ENCODE measurements at places on chromosomes 1 and 21.

- DNase-seq = no peak
These were observed 261.5 kb downstream of the GPATCH2 start for GRCh38 chr1:217369271-217369981.

DNA sequence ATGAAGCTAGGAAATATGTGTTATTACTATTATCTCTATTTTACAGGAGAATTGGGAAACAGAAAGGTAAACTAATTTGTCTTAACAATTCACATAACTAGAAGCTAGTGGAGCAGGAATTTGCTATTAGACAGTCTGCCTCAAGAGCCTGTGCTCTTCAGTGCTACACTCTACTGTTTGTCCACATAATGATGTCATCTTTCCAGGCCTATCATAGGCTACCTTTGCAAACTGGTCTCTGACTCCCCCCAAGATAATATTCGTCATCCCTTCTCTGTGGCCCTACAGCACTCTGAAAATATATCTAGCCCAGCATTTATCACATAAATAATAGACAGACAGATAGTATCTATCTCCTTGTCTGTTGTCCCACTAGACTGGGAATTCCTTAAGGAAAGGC, 34.1 kb downstream of the TRIT1 start:
- DNase-seq = no peak

DNA sequence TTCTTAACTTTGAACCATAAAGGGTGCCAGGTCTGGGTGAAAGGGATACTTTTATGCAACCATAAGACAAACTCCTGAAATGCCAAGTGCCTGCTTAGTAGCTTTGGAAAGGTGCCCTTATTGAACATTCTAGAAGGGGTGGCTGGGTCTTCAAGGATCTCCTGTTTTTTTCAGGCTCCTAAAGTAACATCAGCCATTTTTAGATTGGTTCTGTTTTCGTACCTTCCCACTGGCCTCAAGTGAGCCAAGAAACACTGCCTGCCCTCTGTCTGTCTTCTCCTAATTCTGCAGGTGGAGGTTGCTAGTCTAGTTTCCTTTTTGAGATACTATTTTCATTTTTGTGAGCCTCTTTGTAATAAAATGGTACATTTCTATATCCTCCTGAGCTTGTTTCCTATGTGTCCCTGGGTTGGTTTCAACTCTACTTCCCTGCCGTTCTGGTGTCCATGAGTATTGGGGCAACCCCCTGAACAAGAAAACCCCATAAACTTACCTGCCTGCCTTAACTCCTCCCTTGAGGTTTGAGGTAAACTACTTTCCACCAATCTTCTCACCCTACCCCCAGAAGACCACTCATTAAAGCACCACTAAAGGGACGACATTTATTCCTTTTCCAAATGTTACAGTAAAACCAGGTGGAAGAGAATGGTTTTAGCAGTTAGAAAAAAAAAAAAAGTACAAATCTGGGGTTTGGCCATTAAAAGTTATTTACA, 2.6 kb downstream of the MARCKSL1 start:
- DNase-seq = no peak

DNA sequence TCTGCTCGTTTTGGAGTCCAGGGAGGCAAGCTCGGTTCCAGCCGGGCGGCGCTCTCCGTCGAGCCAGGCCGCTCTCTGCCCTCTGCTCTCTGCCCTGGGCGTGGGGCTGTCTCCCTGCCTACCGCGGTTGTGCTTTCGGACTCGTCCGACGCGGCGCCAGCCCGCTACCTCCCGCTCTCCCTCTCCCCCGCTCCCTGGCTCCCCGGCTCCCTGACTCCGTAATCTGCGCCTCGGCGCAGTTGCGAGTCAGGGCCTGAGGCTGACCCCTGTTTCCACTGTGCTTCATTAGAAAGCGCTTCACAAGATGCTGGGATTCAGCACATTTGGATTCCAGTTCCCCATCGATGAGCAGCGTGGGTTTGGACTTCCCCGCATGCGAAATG, 2.2 kb downstream of the SOX13 start:
- DNase-seq = no peak

DNA sequence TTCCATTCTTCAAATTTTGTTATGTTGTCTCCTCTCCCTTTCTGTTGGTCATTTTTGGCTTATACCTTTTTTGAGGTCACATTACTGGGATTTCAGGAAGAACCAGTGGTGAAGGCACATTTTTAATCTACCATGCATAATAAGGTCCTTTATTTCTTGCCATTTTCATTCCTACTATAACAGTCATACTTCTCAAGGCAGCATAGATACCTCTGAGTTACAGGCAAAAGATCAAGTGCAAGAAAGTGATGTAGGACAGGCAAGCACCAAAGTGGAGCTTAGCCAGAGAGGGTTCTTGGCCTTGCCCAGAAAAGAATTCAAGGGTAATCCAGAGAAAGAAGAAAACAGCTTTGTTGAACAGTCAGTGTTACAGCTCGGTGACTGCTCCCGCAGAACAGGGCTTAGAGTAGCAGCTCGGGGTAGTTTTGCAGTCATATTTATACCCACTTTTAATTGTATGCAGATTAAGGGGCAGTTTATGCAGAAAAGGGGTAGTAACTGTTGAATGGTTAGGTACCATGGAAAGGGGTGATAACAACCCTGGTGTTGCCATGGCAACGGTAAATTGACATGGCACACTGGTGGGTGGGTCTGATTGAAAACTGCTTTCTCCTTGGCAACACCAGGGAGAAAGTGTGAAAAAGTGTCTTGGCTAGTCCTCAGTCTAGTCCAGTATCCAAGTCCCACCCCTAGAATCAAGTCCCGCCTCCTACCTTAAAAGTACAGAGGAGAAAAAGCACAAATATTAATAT, 39.6 kb upstream of the DOCK7 start:
- no peak for DNase-seq

Data from activated CD8-positive, alpha-beta memory T cell treated with anti-CD3 and anti-CD28 coated beads for 1 hour (primary cell).